NCI-H748 treated with DMSO at 0.1 percent for 48 hours (cell line): ENCODE measurements at places on chromosomes 4 and X.

GRCh38 chr4:39330353-39330752, 35.8 kb downstream of the RFC1 start:
- DNase-seq, result no peak

- DNase-seq, result no peak
Measured at GRCh38 chrX:136142592-136142991, 4.7 kb upstream of the FHL1 start.

GRCh38 chrX:109857584-109858228, 124.6 kb upstream of the ACSL4 start:
- DNase-seq, result no peak

- DNase-seq, result no peak
Measured at GRCh38 chrX:1610166-1610565, 4.7 kb upstream of the ASMT start.

GRCh38 chr4:108227923-108228322, 59.2 kb upstream of the LEF1 start:
- DNase-seq, result no peak

- no peak for DNase-seq
Measured at GRCh38 chrX:6904156-6904555, 243.4 kb upstream of the STS start.

- DNase-seq, result no peak
Measured at GRCh38 chr4:128350449-128351045, 62.9 kb upstream of the PGRMC2 start.

GRCh38 chr4:97453186-97453585, 690.1 kb downstream of the STPG2 start:
- no peak for DNase-seq

GRCh38 chr4:22301253-22301652, 214.6 kb downstream of the ADGRA3 start:
- no peak for DNase-seq

- peak; percentile 6 for DNase-seq
Measured at GRCh38 chrX:69152417-69152841, 12.8 kb downstream of the PJA1 start.

DNA sequence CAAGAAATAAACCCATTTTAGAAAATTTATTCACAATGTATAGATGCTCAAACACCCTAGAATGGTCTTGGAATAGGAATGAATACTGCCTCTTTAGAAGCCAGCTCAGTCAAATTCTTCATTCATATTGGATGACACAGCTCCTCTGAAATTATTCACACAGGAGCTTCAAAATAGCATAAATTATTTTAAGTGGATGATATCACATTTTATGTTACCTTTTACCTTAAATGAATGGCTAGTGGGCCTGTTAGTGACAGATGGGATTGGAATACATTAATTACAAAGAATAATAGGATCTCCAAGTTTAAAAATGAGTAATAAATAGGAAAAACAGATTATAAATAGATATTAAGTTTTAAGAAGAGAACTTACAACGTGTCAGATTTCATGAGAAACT, 184.4 kb downstream of the GABRB1 start:
- DNase-seq, result no peak

- DNase-seq, result no peak
Measured at GRCh38 chr4:3368841-3369760, 72.7 kb upstream of the HGFAC start.

DNA sequence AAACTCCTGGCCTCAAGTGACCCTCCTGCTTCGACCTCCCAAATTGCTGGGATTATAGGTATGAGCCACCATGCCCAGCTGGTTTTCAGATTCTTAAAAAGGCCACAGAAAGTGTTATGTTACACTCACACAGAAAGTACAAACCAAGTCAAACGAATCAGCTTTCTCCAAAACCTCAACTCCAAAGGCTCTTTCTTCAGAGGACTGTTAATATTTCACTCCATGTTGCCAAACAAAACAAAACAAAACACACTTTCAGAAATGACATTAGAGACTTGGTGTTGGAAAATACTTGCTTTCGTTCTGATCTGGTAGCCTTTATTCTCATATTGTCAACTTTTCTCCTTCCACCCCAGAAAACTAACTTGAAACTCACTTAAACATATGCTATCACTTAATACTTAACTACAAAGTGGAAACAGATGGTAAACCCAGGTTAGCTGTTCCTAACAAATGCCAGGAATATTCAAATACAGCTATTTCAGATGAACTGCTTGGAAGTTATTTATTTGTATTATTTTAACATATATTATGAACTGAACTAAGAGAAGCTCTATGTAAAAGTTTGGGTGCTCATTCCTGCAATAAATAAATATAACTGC, 34.7 kb downstream of the RLIM start:
- no peak for DNase-seq

- DNase-seq, result no peak
Measured at GRCh38 chr4:172808196-172808595, 360.4 kb upstream of the GALNT7 start.

GRCh38 chr4:104967034-104967401, 179.7 kb upstream of the TET2 start:
- DNase-seq, result peak; percentile 64

GRCh38 chr4:169092889-169093522, 83.0 kb upstream of the CBR4 start:
- no peak for DNase-seq

GRCh38 chrX:118464501-118464900, 31.1 kb upstream of the DOCK11 start:
- DNase-seq, result no peak

DNA sequence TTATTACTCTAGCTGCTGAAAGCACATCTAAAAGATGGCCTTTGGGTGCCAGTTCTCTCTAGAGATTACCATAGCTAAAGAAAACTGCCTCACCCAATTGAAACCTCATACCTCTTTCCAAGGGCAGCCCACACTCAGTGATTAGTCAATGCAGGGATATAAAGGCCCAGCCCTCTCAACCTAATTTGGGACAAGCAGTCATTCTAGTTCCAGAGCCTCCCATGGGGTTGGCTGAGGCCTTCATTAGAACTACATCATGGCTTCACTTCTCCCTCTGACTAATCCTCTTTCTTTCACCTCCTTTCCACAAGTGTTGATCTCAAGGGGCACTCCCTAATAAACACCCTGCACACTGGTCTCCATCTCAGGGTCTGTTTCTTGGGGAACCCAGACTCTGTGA, 38.5 kb upstream of the C1GALT1C1 start:
- no peak for DNase-seq

DNA sequence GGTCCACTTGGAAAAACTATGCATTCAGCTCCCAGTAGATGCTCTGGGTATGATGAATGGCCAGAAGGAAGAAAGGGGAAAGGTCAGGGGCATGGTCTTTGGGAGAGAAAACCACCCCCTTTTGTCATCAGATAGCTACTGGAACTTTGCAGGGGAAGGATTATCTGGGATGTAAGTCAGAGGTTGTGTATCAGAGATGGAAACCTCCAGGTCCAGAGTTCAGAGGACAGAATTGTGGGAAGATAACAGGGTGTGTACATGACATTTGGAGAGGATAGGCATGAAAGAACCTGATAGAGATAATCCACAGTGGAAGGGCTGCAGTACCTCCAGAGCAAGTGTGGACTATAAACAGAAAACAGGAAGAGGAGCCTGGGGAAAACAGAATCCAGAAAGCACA, 262.7 kb downstream of the SPRY1 start:
- no peak for DNase-seq

GRCh38 chrX:118780509-118780908, 43.1 kb upstream of the ZCCHC12 start:
- no peak for DNase-seq

GRCh38 chr4:162229670-162230069, 65.9 kb upstream of the FSTL5 start:
- DNase-seq, result no peak

- DNase-seq, result no peak
Measured at GRCh38 chr4:184636144-184636543, 13.1 kb downstream of the CASP3 start.

- DNase-seq, result no peak
Measured at GRCh38 chr4:30182786-30183185, 537.4 kb upstream of the PCDH7 start.

DNA sequence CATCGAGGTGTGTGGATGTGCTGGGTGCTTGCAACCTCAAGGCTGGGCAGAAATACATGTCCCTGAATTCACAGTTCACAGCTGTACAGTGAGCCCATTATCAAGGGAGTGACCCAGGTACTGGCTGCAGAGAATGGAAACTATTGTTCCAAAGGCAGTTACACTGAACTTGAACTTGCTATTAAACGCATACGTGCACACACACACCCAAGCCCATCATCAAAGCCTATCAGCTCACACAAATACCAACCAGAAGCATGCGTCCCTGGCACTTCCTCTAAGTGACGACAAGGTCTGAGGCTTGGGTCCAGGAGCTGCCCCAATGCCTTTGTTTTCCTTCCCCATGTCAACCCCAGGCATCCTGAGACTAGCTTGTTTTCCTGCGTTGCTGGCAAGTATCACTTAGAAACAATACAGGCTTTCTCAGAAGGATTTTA, 88.6 kb downstream of the IRF2 start:
- DNase-seq, result peak; percentile 13

DNA sequence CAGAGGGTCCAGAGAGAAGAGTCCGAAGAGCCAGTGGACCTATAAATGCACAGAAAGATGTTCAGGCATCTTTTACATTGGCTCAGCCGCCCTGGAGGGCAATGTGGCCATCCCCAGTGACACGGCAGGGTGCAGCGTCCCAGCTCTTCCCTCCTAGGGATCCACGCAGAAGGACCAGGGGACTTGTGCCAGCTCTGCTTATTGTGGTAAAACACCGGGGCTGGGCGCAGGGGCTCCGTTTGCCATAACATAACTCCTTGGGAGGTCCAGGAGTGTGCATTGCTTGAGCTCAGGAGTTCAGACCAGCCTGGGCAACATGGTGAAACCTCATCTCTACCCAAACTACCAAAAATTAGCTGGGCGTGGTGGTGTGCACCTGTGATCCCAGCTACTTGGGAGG, 70.2 kb downstream of the CPZ start:
- DNase-seq, result no peak

DNA sequence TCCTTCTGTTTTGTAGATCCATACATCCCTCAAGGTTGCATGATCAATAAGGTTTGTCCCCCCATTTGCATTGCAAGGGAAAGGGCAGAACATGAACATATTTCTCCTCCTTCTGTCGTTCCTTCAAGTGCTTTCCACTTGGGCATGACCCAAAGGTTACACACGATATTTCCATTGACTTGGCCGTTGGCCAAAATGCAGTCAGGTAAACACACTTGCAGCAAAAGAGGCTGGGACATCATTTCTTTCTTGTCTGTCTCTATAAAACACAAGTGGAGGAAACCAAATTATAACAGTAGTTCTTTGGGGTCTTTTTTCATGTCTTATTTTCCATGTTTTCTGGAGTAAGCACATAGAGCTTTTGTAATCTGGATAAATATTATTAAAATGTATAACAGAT, 156.1 kb downstream of the FRAS1 start:
- no peak for DNase-seq

DNA sequence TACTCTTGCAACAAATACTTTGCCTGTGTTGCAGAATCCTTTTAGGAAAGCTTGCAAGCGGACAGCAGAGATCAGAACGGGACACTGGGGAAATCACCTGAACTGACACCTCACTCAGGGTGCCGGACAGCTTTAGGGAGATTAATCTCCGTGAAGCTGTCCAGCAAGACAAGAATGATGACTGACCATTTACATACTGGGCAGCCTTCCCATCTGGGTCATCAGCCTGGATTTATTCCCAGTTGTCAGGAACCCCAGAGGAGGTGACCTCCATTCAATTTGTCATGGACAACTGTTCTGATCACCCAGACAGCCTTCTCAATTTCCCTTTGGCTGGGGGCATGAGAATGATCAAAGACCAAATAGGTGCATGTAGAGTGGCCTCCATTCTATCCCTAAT, 93.0 kb upstream of the EGFL6 start:
- no peak for DNase-seq

- DNase-seq, result no peak
Measured at GRCh38 chr4:105148356-105148755, 1.7 kb downstream of the TET2 start.

DNA sequence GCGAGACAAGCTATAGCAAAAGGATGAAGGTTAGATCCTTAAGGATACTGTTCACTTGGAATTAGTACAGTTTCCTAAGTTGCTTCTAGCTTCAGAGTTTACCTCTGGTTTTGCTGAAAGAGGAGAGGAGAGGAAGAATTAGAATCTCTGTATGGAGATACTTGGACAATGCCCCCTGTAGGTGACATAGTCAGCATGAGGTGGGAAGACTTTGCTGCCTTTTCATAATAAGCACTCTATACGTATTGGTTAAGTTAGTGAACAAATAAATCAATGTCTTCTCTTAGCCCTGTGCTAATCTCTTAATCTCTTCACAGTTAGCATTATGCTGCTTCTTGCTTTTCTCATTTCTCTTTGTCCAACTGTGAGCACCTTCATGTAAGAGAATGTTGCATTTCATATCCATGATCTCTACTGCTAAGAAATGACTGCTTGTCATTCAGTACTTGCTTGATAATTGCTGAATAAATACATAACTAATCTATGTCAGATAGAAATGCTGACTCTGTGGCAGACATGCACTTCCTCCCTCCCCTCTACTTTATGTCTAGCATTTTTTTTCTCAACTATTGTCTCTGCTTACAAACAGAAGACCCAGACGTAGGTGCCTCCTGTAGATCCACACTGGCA, 527.2 kb downstream of the GBA3 start:
- no peak for DNase-seq

DNA sequence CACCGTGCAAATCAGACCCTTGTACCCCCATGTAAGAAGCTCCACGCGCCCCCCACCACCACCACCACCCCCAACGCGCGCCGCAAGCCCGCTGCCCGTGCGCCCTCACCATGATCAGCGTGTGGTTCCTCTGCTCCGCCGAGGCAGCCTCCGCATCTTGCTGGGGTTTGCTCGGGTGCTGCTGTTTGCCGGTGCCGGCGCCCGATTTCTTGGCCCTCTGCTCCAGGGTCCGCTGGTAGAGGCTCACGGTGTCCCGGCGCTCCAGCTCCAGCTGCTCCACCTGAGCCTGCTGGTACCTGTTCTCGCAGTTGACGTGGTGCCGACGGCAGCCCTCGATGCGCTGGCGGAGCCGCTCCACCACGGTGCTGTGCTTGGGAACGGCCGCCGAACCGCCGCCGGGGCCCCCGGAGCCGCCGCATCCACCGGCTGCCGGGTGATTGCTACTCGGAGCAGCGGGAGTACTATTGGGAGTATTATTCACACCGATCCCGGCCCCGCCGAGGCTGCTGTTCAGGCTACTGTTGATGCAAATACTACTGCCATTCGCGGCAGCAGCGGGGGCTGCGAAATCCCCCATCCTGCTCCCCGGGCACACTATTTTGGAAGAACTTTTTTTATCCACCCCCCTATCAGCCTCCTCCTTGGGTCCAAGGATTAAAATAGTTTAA, 1.1 kb downstream of the MAML3 start:
- no peak for DNase-seq

GRCh38 chrX:132712350-132712749, 223.5 kb upstream of the MBNL3 start:
- DNase-seq, result no peak

DNA sequence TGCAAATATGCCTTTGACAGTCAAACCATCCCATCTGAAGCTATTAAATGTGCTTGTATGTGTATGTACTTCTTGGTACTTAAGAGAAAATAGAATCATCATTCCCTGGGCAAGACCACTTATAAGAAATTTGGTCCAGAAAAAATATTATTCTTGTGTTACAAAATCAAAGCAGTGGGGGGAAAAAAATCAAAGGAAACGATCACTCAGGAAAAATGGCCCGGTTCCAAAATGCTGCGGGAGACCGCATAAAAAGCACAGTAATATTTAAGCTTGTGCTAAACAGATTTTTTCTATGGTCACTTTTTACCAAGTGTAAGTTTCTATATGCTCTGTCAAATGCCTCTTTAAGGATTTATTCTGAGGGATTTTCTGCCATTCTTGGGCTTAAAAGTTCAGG, 36.1 kb downstream of the RAI2 start:
- no peak for DNase-seq

- no peak for DNase-seq
Measured at GRCh38 chr4:152258391-152258790, 277.5 kb downstream of the FBXW7 start.
